Stimulated activated CD4-positive, alpha-beta T cell treated with anti-CD3 and anti-CD28 coated beads, Interleukin-15, amount 100 ng/mL, for 24 hours (primary cell): ENCODE measurements at places on chromosomes 1 and 21.

DNA sequence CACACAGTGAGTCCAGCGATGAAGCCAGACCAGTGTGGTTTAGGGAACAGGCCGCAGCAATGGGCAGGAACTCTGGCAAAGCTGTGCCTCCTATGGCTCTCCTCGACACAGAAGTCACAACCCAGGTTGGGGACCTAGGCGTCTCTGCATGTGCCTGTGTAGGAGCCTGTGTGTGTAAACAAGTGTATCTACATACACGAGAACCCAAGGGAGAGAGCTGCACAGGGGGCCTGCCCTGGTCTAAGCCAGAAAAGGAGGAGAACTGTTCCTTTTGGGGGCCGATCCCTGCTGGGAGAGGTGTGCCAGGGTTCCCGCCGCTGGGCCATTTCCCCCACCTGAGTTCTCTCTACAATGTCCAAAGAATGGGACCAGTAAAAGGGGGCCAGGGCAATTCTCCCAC, 56.0 kb downstream of the CD247 start:
- no peak for DNase-seq

DNA sequence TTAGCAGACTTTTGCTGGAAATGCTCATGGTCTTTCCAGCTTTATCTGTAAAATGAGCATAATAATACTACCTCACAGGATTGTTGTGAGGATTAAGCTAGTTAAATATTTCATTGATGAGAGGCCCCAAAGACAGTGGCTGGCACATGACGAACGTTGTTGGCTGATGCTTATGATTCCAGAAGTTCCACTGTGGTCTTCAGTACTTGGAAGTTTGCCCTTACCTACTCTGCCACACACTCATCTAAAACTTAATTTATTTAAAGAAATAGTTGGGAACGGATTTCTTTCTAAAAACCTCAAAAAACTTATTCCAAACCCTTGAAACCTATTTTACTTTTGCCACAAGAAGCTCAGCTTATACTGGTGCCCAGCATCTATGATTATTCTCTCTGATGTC, 170.7 kb downstream of the DHRS3 start:
- DNase-seq, result no peak

GRCh38 chr1:244403431-244403830, 48.3 kb downstream of the ADSS2 start:
- no peak for DNase-seq

DNA sequence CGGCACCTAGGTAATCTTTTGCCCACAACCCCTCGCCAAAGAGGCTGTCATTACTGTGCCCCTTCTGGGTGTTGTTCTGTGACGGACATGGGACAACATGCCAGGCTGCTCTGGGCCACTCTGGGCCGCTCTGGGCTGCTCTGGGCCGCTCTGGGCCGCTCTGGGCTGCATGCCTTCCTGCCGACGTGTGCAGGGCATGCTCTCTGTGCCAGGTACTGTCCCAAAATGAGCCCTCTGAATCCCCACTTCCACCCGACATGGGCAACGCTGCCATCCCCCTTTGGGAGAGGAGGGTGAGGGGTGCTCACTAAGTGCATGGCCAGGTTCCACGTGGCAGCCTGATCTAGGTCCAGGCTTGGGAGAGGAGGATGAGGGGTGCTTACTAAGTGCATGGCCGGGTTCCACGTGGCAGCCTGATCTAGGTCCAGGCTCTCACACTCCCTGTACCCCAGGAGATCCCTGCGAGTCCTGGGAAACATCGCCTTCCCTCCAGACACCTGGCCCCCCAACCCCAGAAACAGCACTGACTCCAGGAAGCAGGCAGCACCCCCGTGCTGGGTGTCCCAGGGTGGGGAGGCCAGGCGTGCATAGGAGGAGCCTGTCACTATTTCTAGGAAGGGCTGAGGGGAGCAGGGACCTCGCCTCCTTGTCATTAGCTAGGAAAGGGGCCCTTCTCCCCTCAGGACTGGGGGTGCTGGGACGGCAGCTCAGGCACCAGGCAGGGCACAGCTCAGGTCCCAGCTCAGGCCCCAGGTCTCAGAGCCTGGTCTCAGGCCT, 16.5 kb downstream of the TTC34 start:
- no peak for DNase-seq

- no peak for DNase-seq
Measured at GRCh38 chr1:93822730-93823425, 56.1 kb downstream of the DNTTIP2 start.

DNA sequence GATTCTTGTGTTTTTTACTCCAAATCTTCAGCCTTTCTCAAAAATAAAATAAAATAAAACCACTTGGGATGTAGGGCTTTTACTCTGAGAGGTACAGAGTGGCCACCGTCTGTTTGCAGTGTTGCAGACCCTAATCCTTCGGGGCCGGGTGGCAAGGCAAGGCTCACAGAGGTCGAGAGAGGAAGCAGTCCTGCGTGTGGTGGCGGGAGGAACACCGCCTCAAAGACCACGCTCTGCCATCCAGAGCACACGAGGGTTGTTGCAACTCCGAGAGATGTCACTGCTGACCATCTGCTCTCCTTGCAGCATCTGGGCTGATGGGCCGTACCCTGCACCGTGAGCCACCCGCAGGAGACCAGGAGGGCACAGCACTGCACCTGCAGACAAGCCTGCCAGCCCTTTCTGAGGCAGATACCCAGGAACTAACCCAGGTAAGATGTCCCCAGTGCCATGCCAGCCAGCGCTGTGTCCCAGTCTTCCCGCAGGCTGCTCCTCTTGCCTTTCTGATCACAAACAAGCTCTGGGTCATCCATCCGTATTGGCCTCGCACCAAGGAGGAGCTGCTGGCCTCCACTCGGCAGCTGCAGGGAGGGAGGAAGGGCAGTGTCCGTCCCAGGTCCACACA, 31.5 kb downstream of the SNAP47 start:
- DNase-seq, result no peak

- no peak for DNase-seq
Measured at GRCh38 chr1:209229494-209230061, 353.9 kb upstream of the CAMK1G start.

- no peak for DNase-seq
Measured at GRCh38 chr1:99727575-99728185, 38.8 kb downstream of the FRRS1 start.

DNA sequence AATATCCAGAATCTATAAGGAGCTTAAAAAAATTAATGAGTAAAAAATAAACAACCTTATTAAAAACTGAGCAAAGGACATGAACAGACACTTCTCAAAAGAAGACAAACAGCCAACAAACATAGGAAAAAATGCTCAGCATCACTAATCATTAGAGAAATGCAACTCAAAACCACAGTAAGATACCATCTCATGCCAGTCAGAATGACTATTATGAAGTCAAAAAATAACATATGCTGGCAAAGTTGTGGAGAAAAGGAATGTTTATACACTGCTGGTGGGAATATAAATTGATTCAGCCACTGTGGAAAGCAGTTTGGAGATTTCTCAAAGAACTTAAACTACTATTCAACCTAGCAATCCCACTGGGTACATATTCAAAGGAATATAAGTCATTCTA, 25.3 kb downstream of the PIGK start:
- no peak for DNase-seq

GRCh38 chr1:9362488-9362887, 69.8 kb downstream of the SPSB1 start:
- no peak for DNase-seq

DNA sequence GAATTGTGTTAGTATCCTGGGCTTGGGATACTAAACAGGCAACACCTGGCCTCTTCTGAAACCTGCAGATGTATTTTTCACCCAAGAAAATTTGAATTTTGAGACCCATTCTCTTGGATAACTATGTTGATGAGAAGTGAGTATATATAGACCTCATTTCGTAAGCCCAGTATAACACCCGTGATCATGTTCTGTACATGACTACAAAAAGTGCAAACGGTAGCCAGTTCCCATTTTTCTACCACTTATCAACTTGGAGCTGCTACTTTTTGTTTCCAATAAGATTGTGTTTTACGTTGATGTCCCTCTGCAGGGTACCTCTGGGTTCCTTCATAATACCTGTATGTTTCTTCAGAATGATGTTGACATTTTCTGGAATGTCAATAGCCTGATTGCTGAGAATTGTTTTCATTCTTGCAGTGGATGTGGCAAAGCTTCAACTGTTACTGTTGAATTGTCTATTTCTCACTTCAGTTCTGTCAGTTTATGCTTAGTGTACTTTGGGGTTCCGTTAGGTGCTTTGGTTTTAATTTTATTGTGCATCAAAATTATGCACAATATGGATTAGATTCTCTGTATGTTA, 48.1 kb downstream of the ZFYVE9 start:
- no peak for DNase-seq

GRCh38 chr1:12407050-12407961, 177.5 kb downstream of the VPS13D start:
- no peak for DNase-seq

DNA sequence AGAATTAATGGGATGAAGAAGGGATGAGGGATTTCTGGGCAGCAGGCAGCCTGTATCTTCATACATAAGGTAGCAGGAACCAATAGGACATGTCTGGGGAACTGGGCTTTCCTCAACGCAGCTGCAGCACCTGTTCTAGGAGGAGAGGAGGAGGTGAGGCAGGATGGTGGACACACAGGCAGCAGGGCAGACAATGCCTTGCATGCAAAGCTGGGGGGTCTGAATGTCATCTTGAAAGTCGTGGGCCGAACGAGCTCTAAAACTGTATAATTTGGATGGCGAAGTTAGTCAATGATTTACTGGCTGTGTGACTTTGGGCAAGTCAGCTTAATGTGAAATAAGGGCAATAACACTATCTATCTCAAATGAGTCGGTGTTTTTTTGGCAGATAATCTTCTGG, 124.4 kb downstream of the BEND5 start:
- no peak for DNase-seq

- DNase-seq, result no peak
Measured at GRCh38 chr1:115445090-115445489, 107.0 kb upstream of the NGF start.

DNA sequence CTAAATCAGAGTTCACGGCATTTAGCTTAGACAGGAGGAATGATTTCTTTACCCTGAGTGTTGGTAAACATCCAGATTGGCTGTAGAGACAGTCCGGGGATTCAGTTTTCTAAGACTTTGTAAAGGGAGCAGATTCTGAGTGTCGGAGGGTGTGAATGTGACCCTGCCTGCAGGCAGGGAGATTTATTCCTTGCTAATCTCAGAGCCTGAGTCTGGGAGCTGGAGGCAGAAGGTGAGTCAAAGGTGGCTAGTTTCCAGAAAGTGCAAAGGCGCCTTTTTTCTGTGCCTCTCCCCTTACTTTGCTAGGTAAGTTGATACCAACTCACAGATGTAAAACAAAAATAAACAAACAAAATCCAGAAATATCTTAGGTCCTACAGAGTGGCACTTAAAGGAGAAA, 11.7 kb downstream of the ATP1B1 start:
- DNase-seq, result no peak

DNA sequence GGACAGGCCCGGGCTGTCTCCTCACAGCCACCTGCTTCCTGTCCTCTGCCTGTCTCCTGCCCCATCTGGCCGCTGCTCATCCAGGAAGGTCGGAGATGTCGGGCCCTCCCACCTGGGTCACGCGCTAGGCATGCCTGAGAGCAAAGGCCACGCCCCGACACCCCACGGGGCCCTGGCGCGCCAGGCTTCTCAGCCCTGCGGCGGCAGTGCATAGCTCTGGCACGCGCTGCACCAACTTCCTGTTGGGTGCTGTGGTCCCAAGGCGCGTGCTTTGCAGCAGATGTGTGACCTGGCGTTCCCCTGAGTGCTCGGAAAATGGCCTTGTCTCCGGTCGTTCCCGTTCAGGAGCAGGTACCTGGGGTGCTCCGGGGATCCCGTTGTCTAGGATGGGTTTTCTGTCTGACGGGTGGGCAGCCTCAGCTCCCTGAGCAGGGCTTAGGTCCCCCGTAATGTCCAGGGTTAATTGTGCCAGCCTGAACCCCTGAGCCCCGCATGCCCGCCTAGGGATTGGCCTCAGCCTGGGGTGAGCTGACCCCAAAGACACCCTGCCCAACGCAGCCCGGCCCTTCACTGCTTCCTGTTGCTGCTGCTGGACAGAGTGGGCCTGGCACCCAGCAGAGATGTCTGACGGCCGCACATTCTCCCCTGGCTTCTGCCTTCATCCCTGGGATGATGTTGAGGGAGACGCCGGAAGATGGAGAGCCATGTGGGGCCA, 19.4 kb upstream of the KCNAB2 start:
- DNase-seq, result peak; percentile 99

DNA sequence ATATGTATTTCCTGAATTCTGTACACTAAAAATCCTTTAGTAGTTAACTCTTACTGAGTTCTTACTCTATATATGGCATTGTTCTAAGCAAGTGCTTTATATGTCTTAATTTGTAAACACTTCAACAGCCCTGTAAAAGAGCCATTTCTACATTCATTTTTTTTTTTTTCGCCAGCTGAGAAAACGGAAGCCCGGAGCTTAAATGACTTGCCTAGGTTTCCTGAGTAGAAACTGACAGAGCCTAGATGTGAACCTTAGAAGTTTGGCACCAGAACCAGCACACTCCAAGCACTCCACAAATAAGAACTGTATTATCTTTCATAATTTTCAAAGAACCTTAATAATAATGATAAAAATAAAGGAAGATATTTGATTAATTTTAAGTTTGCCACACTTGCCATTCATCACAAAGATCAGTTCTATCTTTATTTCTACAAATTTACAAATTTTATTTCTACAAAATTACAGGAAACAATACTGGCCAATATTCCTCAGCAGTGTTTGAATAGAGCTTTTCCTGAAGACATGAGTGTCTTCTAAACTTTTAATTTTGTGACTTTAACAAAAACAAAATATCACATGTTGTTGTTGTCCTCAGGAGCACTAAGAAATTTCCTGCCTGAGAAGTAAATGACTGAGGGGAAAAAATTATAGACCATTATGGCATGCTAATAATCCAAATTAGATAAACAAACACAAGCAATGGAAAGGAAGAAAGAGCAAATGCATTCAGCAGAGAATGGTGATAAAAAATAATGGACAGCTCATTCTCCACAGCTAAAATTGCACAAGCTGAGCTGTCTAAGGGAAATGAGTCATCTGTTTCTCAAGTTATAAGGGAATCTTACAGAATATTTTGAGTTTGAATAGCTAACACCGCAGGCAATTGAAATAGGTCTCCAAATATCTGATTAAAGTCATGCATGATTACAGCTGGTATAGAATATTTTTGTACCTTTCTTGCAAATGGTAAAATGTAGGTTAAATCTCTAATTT, 71.2 kb downstream of the DPYD start:
- no peak for DNase-seq

- peak; percentile 69 for DNase-seq
Measured at GRCh38 chr1:46301808-46302640, 1.4 kb downstream of the LRRC41 start.

DNA sequence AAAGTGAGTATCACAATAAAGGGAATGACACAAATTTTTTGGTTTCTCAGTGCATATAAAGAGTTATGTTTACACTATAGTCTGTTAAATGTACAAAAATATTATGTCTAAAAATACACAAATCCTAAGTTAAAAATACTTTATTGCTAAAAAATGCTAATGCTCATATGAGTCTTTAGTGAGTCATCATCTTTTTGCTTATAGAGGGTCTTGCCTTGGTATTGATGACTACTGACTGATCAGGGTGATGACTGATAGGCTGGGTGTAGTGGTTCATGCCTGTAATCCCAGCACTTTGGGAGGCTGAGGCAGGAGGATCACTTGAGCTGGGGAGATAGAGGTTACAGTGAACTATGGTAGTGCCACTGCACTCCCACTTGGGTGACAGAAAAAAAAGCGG, 12.9 kb upstream of the NUF2 start:
- DNase-seq, result no peak
